Left lobe of liver (tissue), 2 donors: ENCODE measurements at places on chromosomes 13 and 19. TPM values are rescaled to one million over a fixed set of nuclear protein-coding genes. Genes with fewer than 3 reads are reported as not detected.

Gene SHC2
- total RNA-seq, result 57.8 TPM

Gene GARIN5A
- total RNA-seq, result 1.8 TPM

Gene CABP5
- not detected for total RNA-seq

Gene F2RL3
- 0.15 TPM for total RNA-seq

Gene ZNF649
- 2.7 TPM for total RNA-seq

Gene PSG1
- total RNA-seq, result not detected

Gene NKPD1
- not detected for total RNA-seq

Gene MCEMP1
- 0.18 TPM for total RNA-seq

Gene HSH2D
- total RNA-seq, result 0.86 TPM

Gene SMIM17
- total RNA-seq, result not detected

Gene ZFP36
- total RNA-seq, result 44.0 TPM

Gene RBM42
- total RNA-seq, result 30.7 TPM

Gene KIR2DL1
- total RNA-seq, result not detected

Gene DACH1
- 1.2 TPM for total RNA-seq

Gene TEX29
- 0.53 TPM for total RNA-seq

Gene STAP2
- total RNA-seq, result 31.8 TPM

Gene CYP4F2
- total RNA-seq, result 228 TPM
